ENCODE measurements at places on chromosomes 5 and 9. TPM values are rescaled to one million over a fixed set of nuclear protein-coding genes. Genes with fewer than 3 reads are reported as not detected.

GRCh38 chr9:36134761-36135505 lies 1.6 kb upstream of the GLIPR2 start:
- DNase-seq, result no peak
- no peaks in the 10 kb centered on the region for H3K27me3 ChIP-seq
- peaks cover 45% of the 10 kb centered on the region for H3K4me1 ChIP-seq

DNA sequence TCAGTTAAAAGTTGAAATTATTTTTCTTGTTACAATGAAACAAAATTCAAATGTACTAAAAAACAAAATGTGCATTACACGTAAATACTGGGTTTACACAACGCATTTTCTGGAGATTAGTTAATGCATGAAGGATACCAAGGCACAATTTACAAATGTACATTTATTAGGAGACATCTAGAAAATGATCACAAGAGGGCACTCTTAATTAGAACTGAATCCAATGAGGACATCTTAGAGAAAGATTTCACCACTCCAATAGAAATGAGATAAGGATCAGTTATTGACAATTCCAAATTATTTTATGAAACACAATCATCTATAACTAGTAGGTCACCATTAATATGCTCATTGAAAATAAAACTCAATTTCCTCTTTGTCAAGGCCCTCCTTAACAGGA lies 36.6 kb upstream of the CDH12 start:
- no peaks in the 10 kb centered on the region for H3K27me3 ChIP-seq
- H3K4me3 ChIP-seq, result no peak overlapping the region
- H3K36me3 ChIP-seq, result no peaks in the 10 kb centered on the region
- no peak overlapping the region for H3K27ac ChIP-seq
- no peaks in the 10 kb centered on the region for H3K4me1 ChIP-seq
- DNase-seq, result no peak

Gene ANKRD20A1
- 0.92 TPM for total RNA-seq

Gene TUSC1
- 36.8 TPM for total RNA-seq

Gene SIT1
- 0.40 TPM for total RNA-seq
